ENCODE measurements at places on chromosomes 5 and 9.

GRCh38 chr5:122076669-122077365 is 1.2 kb downstream of the LOX start:
- DNase-seq = peak; percentile 88

GRCh38 chr9:100056561-100056960 is 42.2 kb downstream of the ERP44 start:
- DNase-seq = no peak

DNA sequence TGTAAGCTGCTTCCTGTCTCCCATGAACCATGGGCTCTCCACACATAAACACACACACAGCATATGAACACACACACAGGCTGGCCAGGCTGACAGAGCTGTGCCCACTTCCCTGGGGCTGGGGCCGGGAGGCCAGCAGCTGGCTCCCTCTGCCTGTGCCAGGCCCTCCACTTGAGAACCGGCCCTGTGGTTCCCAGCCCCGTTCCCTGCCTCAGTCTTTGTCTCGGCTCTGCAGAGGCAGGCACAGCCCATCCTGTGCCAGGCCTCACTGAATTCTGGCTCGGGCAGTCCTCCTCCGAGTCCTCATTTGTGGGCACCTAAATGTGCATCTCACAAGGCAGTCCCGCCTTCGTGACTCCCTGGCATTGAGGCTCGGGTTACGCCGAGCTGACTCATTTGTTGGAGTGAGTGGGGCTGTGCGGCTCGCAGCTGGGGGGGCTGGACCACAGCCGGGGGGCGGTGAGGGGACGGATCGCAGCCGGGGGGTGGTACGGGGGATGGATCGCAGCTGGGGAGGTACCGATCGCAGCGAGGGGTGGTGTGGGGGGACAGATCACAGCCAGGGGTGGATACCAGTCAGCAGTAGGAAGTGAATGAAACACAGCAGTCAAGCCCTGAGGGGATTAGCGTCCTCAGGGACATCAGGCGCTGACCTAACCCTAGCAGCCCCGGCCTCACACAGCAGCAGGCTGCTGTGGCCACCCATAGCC is 72.3 kb downstream of the PSMB7 start:
- peak; percentile 39 for DNase-seq

GRCh38 chr9:73118286-73118685 is 33.4 kb upstream of the ANXA1 start:
- DNase-seq = no peak

DNA sequence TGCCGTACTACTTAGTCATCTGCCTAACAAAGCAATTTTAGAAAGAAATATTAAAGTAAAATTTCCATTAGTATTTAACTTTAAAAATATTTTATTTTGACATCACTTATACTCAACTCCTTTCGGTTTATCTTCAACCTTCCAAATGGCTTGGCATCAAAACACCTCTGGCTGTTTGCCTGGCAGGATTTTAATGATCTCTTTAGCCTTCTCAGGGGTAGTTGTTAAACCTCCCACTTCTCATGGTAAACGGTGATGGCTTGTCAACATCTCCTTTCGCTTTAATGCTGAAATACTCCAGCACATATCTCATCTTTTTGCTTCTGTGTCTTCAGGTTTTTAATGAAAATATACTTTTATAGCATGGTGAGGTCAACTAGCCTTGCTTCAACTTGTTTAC is 747.1 kb downstream of the CETN3 start:
- DNase-seq = no peak

DNA sequence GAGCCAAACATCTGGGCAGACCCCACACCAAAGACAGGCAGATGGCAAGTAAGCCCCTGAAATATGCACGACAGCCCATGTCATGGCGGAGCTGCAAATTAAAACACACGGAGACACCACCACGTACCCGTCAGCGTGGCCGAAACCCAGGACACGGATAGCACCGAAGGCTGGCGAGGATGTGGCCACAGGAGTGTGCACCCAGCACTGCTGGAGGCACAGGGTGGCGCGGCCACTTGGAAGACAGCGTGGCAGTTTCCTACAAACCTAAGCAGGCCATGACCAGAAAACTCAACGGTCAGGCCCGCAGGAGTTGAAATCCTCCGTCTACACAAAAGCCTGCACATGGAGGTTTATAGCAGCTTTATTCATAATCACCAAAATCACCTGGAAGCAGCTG is 12.8 kb downstream of the SLC9A3 start:
- no peak for DNase-seq

GRCh38 chr5:1497795-1498622 is 25.8 kb downstream of the LPCAT1 start:
- DNase-seq = no peak

DNA sequence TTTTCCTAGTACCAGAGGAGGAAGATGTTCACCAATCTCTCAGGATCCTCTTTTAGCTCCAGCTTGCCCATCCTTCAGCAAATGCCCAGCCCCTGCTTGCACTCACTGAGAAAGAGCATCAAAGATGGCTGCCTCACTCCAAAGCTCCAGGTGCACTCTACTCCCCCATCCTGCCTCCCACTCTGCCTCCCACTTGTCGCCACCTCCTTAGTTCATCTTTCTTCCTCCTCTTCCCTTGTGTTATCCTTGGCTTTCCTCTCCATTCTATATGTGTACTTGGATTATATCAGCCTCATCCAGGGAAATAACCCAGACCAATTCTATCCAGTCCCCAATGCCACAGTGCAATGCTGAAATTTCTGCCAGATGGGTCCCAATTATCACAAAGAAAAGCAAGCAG is 87.1 kb upstream of the CPLX2 start:
- no peak for DNase-seq

- no peak for DNase-seq
Measured at GRCh38 chr9:96241391-96241809, 60.6 kb downstream of the HSD17B3 start.

Data from GM23338 (cell line).